ENCODE measurements at places on chromosomes 1 and 21. TPM values are rescaled to one million over a fixed set of nuclear protein-coding genes. Genes with fewer than 3 reads are reported as not detected.

Gene C4BPA
- total RNA-seq = 3.6 TPM

Gene MROH7
- total RNA-seq = 5.5 TPM

DNA sequence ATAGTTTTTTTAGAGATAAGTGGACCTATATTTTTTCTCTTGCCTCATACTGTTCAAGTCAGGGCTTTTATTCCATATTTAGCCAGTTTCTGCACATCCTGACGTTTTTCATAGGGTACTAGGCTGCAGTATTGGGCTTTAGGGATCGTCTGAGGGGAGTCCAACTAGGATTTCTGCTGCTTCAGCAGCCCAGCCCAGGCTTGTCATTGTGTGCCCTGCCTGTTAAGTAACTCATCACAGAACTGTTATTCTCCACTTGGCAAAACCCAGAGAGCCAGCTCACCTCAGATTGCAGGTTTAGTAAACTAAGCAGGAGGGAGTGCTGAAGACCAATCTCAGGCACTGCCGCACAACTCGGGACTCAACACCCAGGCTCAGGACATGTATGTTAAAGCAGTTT is 2.8 kb downstream of the GALNT2 start:
- DNase-seq = peak; percentile 30

- no peak for DNase-seq
These were observed 63.1 kb downstream of the TOR1AIP2 start for GRCh38 chr1:179814546-179814838.

DNA sequence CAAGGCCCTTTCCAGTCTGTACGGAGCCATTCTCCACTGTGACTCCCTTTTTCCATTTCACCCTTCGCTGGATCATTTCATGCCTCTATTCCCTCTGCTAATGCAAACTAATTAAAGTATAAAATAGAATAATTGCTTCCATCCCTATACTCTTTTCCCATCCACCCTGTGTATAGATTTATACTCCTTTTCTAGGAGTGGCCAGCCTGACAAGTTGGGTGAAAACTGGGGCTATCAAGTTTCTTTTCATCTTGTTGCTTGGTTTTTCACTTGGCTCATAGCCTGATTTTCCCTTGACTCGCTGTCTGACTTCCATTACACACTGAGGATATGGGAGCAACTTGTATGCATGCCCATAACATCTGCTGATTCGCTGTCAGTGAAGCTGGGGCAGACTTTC is 107.0 kb downstream of the PLXNA2 start:
- DNase-seq = no peak

- DNase-seq = no peak
These were observed 9.8 kb downstream of the IFNGR2 start for GRCh38 chr21:33412832-33413519.

- peak; percentile 73 for DNase-seq
These were observed 36.3 kb downstream of the DMAP1 start for GRCh38 chr1:44249543-44249942.

DNA sequence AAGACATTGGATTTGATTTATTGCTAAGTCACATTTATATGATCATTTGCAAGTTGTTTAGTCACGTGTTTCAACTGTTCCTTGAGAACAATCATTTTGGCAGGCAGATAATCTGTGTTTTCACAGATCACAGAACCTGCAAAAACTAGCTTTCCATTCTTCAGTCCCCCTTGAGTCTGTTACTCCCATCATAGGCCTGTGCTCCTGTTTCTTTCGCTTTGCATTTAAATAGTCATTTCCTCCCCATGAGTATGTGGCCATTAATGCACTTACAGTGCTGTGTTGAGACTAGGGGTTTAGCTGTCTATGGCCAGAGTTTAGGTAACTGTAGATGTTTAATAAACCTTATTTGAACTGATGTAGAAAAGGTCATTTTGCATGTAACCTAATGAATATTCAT is 214.5 kb downstream of the PATJ start:
- no peak for DNase-seq

GRCh38 chr1:224252479-224252878 is 69.4 kb downstream of the DEGS1 start:
- no peak for DNase-seq

Gene C8B
- total RNA-seq = not detected

Gene DAB1
- total RNA-seq = 3.3 TPM

- no peak for DNase-seq
These were observed 56.4 kb downstream of the SASS6 start for GRCh38 chr1:100076319-100076718.

Gene KRTAP7-1
- not detected for total RNA-seq

DNA sequence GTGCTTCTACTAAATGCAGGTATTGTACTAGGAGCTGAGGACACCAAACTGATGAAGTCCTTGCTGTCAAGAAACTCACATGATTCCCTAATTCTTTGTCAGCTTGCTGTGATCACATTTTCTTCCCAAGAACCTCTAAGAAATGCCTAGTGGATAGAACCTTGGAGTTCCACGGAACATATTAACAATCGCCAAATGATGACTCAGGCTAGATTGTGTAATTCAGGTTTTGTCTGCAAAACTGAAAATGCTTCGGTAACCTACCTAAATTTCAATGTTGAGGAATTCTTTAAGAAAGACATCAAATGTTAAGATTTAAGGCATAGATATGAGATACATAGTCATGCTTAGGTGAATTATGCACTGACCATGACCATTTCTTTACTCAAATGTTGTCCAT is 1.7 kb upstream of the GADD45A start:
- no peak for DNase-seq

DNA sequence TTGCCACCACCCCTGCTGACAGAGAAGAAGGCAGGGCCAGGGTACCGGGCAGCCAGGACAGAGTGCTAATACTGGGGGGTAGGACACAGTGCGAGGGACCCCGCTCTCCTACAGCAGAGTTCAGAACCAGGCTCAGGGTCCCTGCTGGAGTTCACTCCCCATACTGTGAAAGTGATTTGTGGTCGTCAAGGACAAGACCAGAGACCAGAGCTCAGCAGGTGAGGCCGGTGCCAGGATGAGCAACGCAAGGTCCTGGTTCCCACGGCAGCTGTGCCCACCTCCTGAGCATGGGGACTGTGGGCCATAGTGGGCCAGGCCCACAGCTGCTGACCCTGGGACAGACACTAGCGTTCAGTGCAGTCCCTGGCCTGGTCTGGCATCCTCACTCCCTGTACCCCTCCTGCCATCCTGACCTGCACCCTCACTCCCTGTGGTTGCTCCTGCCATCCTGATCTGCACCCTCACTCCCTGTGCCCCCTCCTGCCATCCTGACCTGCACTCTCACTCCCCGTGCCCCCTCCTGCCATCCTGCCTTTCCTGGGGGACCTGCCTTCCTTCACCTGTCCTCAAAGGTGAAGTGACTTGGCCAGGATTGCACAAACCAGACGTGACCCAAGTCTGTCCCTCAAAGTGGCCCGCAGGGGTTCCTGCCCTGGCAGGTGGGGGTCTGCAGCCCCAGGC is 13.8 kb upstream of the PTTG1IP start:
- no peak for DNase-seq

DNA sequence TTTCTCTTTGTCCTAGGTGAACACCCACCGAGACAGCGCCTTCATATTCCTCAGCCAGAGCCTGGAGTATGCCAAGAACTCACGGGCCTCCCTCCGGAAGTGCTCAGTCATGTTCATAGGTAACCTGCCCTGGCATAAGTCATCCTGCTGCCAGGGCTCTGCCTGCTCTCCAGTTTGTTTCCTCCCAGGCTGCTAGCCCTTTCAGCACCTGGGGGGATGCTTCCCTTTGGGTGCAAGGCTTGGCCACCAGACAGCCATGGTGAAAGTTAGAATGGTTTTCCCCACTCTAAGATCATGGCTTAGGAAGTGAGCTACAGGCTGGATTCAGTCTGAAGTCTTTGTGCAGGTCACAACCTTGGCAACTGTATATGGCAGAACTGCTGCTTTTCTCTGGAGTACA is 9.2 kb upstream of the TTC4 start:
- DNase-seq = peak; percentile 18

DNA sequence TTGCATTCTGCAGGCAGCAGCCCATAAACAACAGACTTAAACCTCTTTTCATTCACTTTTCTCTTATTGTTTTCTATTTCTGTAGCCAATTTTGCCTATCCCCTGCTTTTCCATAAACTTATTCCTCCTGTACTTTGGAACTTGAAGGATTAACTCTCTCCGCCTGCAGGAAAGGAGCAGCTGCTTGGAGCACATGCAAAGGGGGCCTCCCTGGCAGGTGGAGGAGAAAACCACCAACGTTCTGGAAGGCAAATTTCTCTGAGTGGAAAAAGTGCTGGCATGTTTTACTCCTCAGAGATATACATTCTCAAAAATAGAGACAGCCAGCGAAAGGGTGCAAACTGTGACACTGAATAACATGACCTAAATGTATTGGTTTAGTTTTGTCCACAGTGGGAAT is 33.6 kb downstream of the RGS21 start:
- no peak for DNase-seq

DNA sequence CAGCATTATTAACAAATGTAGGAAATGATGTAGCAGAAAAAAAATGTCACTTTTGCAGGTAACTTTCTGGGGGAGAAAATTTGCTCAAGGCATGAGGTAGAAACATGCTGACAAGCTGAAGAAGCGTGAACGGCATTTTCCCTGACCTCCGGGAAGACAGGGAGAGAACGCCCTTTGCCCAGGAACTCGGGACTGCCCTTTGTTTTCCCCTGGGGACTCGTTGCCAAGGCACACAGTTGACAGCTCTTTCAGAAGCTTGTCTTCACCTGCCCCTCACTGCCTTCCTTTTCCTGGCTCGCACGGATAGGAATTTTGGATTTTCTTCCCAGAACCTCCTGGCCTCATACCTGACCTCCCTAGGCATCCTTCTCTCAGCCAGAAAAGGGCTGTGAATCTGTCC is 52.7 kb upstream of the COA6 start:
- no peak for DNase-seq

- DNase-seq = no peak
These were observed 27.0 kb upstream of the SLC16A1 start for GRCh38 chr1:112982853-112983536.

DNA sequence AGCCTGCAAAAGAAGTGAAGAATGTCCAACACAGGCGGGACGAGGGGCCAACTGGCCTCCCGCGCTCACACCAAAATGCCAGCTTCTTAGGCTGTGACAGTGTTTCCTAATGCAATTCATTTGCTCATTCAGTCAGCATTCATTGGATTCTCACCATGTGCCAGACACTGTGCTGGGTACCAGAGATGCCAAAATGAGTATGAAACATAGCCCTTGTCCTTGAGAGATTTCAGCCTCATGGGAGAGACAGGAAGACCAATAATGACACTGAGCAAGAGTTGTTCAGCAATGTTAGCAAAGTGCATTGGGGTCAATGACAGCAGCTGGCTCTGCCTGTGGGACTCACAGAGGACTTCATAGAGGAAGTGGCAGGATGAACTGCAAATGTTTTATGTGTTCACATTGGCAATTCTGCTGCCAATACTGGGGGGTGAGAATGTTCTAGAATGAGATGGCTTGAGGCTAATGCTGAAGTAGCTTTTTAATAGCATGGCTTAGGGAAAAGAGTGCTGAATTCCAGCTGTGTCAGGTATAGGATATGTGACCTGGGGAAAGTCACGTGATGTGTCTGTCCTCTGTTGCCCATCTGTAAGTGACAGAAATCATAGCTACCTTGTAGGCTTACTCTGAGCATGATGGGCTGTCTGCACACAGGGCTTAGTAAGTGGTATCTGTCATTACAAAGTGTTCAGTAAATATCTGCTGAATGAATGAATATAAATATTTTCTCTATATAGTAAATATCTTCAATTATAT is 58.3 kb upstream of the KIF26B start:
- no peak for DNase-seq

DNA sequence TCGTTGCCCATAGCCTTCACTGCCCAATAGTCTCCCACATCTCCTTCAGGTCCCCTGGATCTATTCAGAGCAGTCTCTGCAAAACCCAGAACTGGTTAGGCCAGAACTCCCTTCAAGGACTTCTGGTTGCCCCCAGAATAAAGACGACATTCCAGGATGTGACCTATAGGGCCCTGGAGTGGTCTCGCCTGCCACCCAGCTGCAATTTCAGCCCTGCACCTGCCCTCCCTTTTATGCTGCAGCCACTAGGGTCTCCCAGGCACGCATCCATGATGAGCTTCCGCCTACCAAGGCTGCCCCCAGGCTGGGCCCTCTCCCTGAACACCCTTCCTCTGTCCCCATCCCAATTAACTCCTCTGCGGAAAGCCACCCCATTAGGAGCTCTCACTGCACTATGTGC is 7.2 kb upstream of the TSPEAR start:
- no peak for DNase-seq

Gene VHLL
- total RNA-seq = not detected

Gene COL6A2
- total RNA-seq = 249 TPM

Gene STMN1
- total RNA-seq = 13.4 TPM

Gene TMCC2
- 11.9 TPM for total RNA-seq

DNA sequence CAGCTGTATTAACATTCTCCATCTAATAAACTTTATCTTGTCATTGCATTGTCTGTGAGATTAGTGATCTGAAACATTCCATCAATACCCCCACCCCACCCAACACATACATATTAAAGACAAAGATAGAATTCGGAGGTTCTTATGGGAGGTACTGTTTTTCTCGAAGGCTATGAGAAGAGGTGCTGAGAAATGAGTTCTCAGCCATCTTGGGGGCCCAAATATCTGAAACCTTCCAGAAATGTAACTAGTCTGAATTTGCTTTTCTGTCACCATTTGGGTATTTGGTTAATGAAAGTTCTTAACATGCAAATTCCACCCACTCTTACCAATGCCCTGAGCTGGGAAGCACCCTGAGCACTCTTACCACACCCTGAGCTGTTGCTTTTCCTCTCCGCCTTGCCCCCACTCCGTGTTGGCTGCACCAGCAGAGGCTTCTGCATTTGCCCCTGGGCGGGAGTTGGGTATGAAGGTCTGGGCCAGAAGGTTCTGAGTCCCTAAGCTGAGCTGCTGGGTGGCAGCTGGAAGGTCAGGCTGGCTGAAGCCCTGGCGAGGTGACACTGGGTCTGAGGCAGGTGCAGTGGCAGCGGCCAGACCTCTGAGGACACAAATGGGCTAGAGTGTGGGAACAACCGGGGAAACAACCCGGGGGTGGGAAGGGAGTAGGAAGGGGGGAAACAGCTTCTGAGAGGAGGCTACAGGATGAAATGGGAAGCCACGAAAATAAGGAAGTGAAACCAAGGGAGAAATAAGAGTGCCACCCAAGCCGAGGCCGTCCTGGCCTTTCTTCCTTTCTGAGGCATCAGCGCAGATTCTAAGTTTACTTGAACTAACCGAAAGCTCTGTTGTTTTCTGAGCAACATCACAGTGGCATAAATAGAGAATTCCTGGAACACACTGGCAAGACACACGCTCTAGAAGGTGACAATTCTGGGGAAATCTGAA is 26.3 kb upstream of the IER5 start:
- DNase-seq = no peak

Gene NMNAT2
- 40.0 TPM for total RNA-seq

GRCh38 chr21:37264808-37265207 is 2.3 kb downstream of the VPS26C start:
- DNase-seq = peak; percentile 21

Gene ADGRL2
- total RNA-seq = 83.1 TPM

- no peak for DNase-seq
These were observed 20.7 kb downstream of the TRIM62 start for GRCh38 chr1:33161061-33161681.

- DNase-seq = no peak
These were observed 647.5 kb downstream of the SMYD3 start for GRCh38 chr1:245859493-245860114.

Gene WLS
- 55.8 TPM for total RNA-seq

- no peak for DNase-seq
These were observed 45.9 kb upstream of the TENT5C start for GRCh38 chr1:117559985-117560384.

- DNase-seq = no peak
These were observed 16.1 kb upstream of the GPR37L1 start for GRCh38 chr1:202106340-202107254.

- no peak for DNase-seq
These were observed 130.3 kb upstream of the PLXNA2 start for GRCh38 chr1:208374391-208374941.

Gene CYP2J2
- total RNA-seq = 243 TPM

Gene NLRP3
- 1.0 TPM for total RNA-seq

Gene TMPRSS2
- total RNA-seq = not detected

Gene LRRC38
- total RNA-seq = not detected

Data from right atrium auricular region (tissue), 2 donors.